ENCODE measurements at places on chromosomes 7 and 10.

GRCh38 chr7:108448584-108449505 lies 7.4 kb downstream of the NRCAM start:
- H3K4me1 ChIP-seq: no peaks in the 10 kb centered on the region
- no peak overlapping the region for H3K27ac ChIP-seq
- H3K27me3 ChIP-seq: peaks cover 12% of the 10 kb centered on the region
- no peak for DNase-seq
- no peaks in the 10 kb centered on the region for H3K36me3 ChIP-seq

DNA sequence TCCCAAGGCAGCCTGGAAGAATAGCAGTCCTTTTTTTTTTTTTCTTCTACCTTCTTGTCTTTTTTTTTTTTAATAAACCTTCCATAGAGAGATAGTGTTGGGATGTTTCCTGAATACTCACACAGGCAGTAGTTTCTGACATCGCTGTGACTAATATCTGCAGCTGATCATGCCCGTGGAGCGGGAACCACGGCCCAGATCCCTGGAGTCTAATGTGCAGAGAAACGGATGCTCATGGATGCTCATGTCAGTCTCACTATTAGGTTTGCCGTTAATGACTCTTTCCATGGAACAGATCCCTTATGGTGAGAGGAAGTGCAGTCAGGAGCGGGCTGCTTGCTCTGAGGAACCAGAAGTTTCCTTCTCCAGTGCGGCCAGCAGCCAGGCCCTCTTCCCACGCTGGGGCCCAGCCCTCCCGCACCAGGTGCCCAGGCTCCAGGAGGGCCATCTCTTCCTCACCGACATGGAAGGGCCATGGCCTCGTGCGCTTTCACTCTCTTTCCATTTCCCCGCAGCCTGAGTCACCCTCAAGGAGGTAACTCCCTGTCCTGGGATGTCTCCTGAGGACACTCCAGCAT lies 132.5 kb downstream of the WDR37 start:
- H3K27me3 ChIP-seq: no peaks in the 10 kb centered on the region
- no peak overlapping the region for H3K4me3 ChIP-seq

- H3K4me3 ChIP-seq: no peak overlapping the region
- no peaks in the 10 kb centered on the region for H3K27me3 ChIP-seq
- peaks cover 16% of the 10 kb centered on the region for H3K4me1 ChIP-seq
- DNase-seq: no peak
- no peak overlapping the region for H3K27ac ChIP-seq
These were observed 55.2 kb upstream of the RPA3 start for GRCh38 chr7:7773334-7774309.

DNA sequence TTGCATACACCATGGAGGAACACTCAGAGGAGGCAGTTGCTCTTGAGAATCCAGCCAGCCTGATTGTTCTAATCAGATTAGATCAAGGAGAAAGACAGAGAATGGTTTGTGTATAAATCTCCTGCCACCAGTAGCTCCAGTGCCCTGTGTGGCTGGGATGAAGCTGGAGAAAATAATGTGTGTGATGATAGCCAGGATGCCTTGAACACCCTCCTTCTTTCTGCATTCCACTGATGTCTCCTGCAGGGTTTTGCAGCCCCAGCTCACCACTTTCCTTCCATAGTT lies 614.7 kb upstream of the FOXK1 start:
- H3K36me3 ChIP-seq: no peaks in the 10 kb centered on the region
- no peak for DNase-seq
- no peak overlapping the region for H3K4me3 ChIP-seq
- no peak overlapping the region for H3K27ac ChIP-seq
- peaks cover 7% of the 10 kb centered on the region for H3K27me3 ChIP-seq

- no peak for DNase-seq
- H3K4me3 ChIP-seq: no peak overlapping the region
- no peak overlapping the region for H3K27ac ChIP-seq
- no peaks in the 10 kb centered on the region for H3K4me1 ChIP-seq
These were observed 319.1 kb downstream of the KIF20B start for GRCh38 chr10:90020506-90020905.

DNA sequence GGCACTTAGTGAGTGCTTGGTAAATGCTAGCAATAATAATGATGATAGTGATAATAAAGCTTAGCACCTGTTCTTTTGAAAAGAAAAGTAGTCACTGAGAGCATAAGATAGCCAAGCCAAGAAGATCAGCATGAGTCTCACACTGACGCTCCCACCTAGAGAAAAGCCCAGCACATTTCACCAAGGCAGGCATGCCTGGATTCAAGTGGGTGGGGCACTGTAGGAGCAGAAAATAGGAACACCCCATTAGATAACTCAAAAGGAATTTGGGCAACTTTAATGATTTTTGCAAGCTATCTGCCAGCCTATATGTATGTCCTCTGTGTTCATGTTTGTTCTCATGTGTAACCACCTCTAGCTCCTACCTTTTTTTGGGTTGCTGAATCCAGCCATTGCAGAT lies 18.1 kb upstream of the SORBS1 start:
- no peaks in the 10 kb centered on the region for H3K36me3 ChIP-seq
- H3K27ac ChIP-seq: no peak overlapping the region
- no peaks in the 10 kb centered on the region for H3K4me1 ChIP-seq
- H3K4me3 ChIP-seq: no peak overlapping the region
- H3K27me3 ChIP-seq: peaks cover 34% of the 10 kb centered on the region

GRCh38 chr7:38822549-38822948 lies 86.4 kb downstream of the VPS41 start:
- H3K4me1 ChIP-seq: no peaks in the 10 kb centered on the region
- peaks cover 5% of the 10 kb centered on the region for H3K36me3 ChIP-seq
- no peaks in the 10 kb centered on the region for H3K27me3 ChIP-seq
- DNase-seq: no peak

DNA sequence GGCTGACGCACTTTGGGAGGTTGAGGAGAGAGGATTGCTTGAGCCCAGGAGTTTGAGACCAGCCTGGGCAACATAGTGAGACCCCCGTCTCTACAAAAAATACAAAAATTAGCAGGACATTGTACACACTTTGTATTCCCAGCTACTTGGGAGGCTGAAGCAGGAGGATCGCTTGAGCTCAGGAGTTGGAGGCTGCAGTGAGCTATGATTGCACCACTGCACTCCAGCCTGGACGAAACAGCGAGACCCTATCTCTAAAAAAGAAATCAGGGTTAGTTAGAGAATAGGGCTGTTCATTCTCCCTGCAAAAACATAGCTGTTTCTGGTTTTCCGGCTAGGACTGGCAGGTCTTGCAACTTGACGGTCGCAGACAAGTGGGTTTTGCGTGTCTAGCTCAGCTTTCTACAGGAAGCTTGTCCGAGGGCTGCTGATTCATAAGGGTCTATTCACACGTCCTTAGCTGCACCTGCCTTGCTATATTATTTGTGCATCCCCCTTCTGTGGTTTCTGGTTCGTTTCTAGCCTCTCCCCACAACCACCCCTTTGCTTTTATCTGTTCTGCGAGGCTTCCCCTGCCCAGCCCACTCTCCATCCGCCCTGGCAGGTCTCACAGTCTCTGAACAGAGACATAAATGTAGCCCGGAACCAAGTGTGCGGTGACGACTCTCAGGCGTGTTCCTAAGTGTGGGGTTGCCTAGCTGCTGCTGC lies 10.7 kb downstream of the AMZ1 start:
- peaks cover 23% of the 10 kb centered on the region for H3K27me3 ChIP-seq
- no peaks in the 10 kb centered on the region for H3K36me3 ChIP-seq
- peak overlapping the region; percentile 88 for H3K27ac ChIP-seq
- peak overlapping the region; percentile 58 for H3K4me3 ChIP-seq

GRCh38 chr10:20466731-20467130 lies 430.4 kb downstream of the NEBL start:
- no peak overlapping the region for H3K4me3 ChIP-seq
- no peaks in the 10 kb centered on the region for H3K36me3 ChIP-seq
- H3K27me3 ChIP-seq: no peaks in the 10 kb centered on the region

DNA sequence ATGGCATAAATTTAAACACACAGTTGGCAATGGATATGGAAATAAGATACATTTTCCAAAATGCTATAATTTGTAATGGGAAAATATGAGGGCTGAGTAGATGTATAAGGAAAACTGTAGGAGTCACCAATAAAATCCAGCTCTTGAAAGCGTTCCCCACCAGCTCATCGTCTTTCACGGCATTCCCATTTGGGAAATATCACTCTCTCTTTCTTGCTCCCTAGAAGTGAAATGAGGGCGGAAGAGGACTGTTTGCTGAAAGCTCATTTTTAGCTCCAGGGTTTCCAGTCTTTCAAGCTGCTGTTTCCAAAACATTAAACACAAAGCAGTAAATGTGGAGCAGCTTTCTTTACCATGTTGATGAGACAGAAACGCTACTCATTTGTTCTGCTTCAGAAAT lies 104.6 kb upstream of the SFMBT2 start:
- DNase-seq: no peak
- H3K4me1 ChIP-seq: peaks cover 62% of the 10 kb centered on the region
- no peaks in the 10 kb centered on the region for H3K27me3 ChIP-seq
- no peak overlapping the region for H3K4me3 ChIP-seq
- H3K27ac ChIP-seq: no peak overlapping the region

- no peaks in the 10 kb centered on the region for H3K4me1 ChIP-seq
- DNase-seq: no peak
- no peaks in the 10 kb centered on the region for H3K27me3 ChIP-seq
- no peak overlapping the region for H3K4me3 ChIP-seq
- H3K36me3 ChIP-seq: no peaks in the 10 kb centered on the region
These were observed 249.3 kb upstream of the KCND2 start for GRCh38 chr7:120023494-120024167.

DNA sequence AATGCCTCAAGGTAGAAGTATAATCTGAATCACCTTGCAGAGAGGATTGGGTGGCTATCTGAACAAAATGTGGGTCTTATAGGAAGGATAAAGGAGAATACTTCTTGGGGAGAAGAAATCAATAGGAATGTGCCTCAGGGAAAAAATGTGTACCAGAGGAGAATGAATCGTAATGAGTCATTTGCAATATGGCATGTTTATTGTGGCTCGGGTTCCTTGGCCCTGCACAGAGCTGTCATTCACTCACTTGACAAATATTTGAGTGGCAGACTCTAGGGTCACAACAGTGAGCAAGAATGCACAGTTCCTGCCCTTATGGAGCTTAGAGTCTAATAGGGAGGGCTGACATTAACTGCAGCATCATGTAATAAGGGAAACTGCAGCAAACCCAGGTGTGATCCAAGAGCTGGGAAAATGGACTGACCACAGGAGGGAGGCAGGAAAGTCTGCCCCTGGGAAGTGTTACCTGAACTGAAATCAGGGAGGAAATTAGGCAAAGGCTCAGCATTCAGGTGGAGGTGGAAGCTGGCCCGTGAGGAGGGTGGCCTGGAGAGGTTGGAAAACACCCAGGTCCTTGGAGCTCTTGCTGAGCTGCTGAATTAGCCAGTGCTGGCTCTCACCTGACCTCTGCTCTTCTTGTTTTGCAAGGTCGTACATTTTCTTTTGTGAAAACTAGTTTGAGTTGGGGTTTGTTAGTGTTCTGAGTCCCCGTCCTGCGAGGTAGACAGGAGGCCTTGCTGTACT lies 203.9 kb downstream of the FRMD4A start:
- H3K27ac ChIP-seq: no peak overlapping the region
- no peak overlapping the region for H3K4me3 ChIP-seq
- H3K27me3 ChIP-seq: no peaks in the 10 kb centered on the region
- H3K4me1 ChIP-seq: no peaks in the 10 kb centered on the region
- H3K36me3 ChIP-seq: no peaks in the 10 kb centered on the region

- no peak overlapping the region for H3K27ac ChIP-seq
- no peaks in the 10 kb centered on the region for H3K4me1 ChIP-seq
- no peak for DNase-seq
- H3K4me3 ChIP-seq: no peak overlapping the region
- no peaks in the 10 kb centered on the region for H3K36me3 ChIP-seq
- no peaks in the 10 kb centered on the region for H3K27me3 ChIP-seq
These were observed 130.1 kb upstream of the ZEB1 start for GRCh38 chr10:31188792-31189406.

DNA sequence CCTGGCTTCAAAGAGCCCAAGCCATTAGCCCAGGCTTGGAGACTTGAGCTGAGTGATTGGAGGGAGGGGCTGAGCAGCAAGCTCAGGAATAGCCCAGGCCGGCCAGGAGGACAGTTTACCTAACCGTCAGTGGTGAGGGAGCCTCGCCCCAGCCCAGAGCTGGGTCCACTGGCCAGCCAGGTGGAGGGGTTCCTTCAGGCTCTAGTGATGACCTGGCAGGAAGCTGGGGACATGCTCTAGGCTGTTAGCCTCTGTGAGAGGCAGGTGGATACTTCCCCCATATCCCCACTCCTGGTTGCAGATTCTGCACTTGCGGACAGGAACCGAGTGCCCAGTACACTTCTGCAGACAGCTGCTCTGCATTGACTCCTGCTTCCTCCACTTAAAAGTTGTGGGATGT lies 61.2 kb upstream of the ANTXRL start:
- H3K27ac ChIP-seq: no peak overlapping the region
- DNase-seq: peak; percentile 8
- no peaks in the 10 kb centered on the region for H3K27me3 ChIP-seq
- peaks cover 25% of the 10 kb centered on the region for H3K36me3 ChIP-seq

DNA sequence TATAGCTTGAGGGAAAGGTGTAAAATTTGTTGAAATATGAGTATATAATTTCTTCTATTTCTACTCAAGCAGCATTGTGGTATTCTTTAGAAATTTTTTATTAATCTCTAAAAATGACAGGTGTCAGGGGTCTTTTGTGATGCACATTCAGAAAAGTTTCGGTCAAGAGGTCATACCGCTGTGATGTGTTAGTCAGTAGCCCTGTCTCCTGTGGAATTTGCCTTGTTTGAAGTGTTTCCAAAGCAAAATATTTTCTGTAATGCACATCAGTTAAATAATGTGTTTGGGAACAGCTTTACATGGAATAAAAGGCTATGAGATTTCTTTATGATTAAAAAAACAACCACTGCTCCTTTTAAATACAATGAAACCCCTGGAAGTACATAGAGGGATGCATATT lies 35.8 kb downstream of the FOXP2 start:
- no peaks in the 10 kb centered on the region for H3K27me3 ChIP-seq
- H3K36me3 ChIP-seq: no peaks in the 10 kb centered on the region
- H3K4me1 ChIP-seq: no peaks in the 10 kb centered on the region
- DNase-seq: no peak

DNA sequence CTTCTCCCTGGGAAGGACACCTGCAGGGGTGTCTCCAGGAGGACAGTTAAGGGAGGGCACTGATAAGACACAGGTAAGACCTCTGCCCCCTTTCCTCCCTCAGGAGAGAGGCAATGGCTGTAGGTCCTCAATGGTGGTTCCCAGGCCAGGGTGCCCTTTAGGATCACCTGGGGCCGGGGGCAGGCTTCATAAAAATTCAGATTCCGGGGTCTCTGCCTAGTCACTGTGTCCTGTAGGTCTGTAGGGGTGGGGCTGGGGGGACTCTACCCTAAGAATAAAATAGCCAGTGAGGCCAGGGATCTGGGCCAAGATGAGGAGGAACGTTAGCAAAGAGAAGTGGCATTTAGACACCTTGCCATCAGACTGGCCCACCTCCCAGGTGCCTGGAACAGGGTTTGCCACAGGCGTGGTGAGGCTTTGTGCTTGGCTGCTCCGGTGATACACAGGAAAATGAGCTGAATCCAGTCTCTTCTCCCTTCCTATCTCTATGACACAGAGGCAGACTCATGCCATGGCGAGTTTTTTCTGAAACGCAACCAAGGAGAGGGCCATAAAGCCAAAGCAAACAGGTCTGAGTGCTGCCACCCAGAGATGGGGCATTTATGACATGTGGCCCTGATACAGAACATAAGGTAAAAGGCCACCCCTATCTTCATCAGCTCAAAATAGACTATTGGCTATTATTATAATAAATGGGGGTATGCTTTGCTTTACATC lies 52.6 kb downstream of the SH3PXD2A start:
- no peak for DNase-seq
- H3K27ac ChIP-seq: no peak overlapping the region
- H3K27me3 ChIP-seq: peaks cover 1% of the 10 kb centered on the region
- no peaks in the 10 kb centered on the region for H3K36me3 ChIP-seq
